IMR-90 (cell line): ENCODE measurements at places on chromosomes 3 and 15. TPM values are rescaled to one million over a fixed set of nuclear protein-coding genes. Genes with fewer than 3 reads are reported as not detected.

DNA sequence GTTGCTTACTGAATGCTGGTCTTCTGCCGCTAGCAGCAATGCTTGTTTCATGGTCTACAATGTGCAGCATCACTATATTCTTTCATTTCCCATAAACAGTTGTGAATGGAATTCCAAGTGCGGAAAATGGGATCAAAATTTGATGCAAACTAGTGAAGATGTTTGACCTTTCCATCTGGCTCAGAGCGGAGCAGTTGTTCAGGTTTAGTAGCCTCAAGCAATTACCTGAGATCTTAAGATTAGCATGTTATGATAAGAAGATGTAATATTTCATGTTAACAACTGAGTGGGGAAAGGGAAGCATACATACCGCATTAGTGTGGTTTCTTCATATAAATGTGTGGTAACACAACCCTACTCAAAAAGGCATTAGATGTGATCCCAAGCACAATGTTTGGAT lies 221.1 kb upstream of the CFAP20DC start:
- peaks cover 10% of the 10 kb centered on the region for H3K4me1 ChIP-seq
- no peak overlapping the region for H3K27ac ChIP-seq
- DNase-seq: no peak
- no peaks in the 10 kb centered on the region for H3K27me3 ChIP-seq
- H3K4me3 ChIP-seq: no peak overlapping the region

- DNase-seq: no peak
- H3K27me3 ChIP-seq: no peaks in the 10 kb centered on the region
- no peak overlapping the region for H3K4me3 ChIP-seq
- no peak overlapping the region for H3K27ac ChIP-seq
- no peaks in the 10 kb centered on the region for H3K36me3 ChIP-seq
- H3K4me1 ChIP-seq: peaks cover 16% of the 10 kb centered on the region
These were observed 158.0 kb downstream of the IGF1R start for GRCh38 chr15:98806275-98806895.

DNA sequence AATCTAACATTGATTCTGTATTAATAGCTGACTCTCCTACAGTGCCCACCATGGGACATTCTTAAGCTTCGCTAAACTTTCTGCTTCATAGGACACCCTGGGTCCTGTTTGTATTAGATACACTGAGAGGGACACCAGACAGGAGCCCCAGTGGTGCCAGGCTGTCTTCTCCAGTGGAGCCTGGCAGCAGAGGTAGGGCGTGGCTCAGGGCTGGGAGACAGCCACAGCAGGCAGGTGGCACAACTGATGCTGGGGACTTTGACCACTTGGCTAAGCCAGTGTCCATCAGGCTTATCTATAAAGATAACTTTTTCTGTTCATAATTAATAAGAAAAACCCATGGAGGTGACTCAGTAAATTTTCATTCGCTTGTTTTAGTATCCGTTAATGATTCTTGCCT lies 21.8 kb downstream of the NIPA1 start:
- DNase-seq: no peak
- no peak overlapping the region for H3K4me3 ChIP-seq
- H3K4me1 ChIP-seq: no peaks in the 10 kb centered on the region
- no peak overlapping the region for H3K27ac ChIP-seq

DNA sequence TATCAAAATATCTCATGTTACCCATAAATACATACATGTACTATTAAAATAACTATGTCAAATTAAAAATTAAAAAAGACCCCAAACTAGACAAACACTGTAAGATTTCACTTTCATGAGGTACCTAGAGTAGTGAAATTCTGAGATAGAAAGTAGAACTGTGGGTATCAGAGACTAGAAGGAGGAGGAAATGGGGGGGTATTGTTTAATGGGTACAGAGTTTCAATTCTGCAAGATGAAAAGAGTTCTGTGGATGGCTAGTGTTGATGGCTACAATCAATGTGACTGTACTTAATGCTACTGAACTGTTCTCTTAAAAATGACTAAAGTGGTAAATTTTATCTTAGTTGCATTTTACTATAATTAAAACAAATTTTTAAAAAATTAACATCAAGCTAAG lies 36.6 kb downstream of the RFX7 start:
- H3K4me1 ChIP-seq: peaks cover 9% of the 10 kb centered on the region
- H3K4me3 ChIP-seq: no peak overlapping the region
- H3K36me3 ChIP-seq: 0 out of 2 replicates have a peak, but pooled peaks cover 4% of the 10 kb centered on the region
- H3K27ac ChIP-seq: no peak overlapping the region

Gene CTDSPL
- 29.0 and 33.3 TPM in 2 replicates for total RNA-seq
